CD4-positive, alpha-beta T cell treated with Interleukin-1 beta for 1 hour (primary cell): ENCODE measurements at places on chromosomes 5 and 9.

- no peak for DNase-seq
Observed at GRCh38 chr5:3258050-3258449, 337.6 kb upstream of the IRX1 start.

DNA sequence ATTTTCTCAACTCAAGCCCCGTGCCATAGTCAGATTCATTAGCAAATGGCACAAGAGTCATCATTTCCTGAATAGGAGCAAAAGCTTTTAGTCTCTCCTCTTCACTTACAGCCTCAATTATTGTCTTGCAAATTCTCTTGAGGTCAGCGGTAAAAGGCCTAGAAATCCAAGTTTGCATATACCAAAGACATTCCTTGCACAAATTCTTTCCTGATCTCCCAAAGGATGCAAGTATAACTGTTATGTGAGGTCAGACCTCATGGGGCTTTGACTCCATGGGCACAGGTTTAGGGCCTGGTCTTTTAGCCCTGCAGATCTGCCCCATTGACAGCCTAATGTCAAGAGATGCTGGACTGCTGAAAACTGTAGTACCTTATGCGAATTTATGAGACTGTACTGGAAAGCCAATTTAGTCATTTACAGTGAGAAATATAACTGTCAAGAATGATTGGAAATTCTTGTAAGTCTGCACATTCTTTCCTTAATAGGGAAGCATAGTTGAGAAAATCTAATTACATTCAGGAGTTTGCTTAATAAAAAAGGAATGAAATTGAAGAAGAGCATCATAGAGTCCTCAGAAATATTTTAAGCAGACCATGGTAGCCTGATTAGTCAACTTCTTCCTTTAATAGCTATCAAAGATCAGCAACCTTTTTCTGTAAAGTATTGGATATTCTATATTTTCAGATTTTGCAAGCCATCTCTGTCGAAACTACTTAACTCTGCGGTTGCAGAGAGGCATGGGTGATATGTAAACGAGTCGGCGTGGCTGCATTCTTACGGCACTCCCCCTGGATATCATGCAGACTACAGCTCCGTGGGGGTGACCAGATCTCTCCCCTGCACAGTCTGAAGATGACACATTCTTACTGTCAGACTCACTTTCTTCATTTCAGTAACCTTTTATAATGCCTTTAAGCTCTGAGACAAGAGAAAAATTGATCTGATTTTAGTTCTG is 45.2 kb downstream of the GCNT4 start:
- no peak for DNase-seq

GRCh38 chr9:2674141-2674824 is 43.0 kb upstream of the KCNV2 start:
- no peak for DNase-seq

DNA sequence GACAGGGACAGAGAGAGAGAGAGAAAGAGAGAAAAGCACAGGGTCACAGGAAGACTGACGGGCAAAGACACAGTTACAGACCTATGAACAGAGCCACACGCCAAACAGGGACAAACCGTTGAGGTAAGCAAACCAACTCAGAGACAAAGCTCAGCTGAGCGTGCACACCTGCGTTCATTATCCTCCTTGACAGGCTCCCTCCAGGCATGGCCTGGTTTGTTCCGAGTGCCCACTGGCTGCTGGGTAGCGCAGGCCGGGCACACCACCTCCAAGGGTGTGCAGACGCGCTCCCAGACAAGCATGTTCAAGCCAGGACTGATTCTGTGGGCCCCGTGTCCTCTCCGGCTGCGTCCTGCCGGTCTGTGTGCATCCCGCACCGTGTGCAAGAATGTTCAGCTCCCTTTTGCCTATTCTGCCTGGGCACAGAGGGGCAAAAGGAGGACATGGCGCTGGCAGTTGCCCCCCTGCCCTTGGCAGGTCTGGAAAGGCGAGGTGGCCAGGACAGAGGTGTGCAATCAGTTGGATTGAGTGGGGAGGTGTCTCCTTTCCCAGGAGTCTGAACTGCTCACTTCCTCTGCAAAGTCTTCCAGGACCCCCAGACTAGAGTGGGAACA is 467 bp upstream of the SMIM32 start:
- DNase-seq, result no peak

- DNase-seq, result no peak
Observed at GRCh38 chr9:78212868-78213267, 23.0 kb upstream of the CEP78 start.

DNA sequence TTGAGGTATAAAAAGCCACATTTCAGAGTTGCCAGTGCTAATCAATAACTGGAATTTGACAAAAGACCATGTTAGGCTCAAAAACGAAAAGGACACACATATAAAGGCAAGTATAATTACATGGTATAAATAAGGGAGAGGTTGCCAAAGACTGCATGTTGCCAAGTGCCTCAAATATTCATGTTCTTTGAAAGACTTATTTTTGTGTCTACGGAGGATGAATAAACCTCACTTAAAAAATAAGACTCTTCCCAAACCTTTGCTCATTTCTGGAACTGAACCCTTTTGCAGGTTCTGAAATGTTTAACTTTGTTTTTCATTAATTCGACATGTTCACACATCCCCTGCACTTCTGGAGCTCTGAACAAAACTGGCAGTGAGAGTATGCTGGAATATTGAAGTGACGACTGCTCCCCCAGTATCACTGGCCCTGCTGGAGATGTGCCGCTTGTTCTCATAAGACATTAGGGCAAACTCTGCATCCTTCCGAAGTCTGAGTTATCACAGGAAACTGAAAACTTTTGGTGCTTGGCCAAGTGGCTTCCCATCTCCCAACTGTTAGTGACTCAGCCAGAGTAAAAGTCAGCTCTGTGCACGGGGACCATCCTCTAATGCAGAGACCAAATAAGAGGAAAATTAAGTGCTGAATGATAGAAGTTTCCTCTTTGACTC is 336.8 kb downstream of the GLIS3 start:
- DNase-seq, result no peak

DNA sequence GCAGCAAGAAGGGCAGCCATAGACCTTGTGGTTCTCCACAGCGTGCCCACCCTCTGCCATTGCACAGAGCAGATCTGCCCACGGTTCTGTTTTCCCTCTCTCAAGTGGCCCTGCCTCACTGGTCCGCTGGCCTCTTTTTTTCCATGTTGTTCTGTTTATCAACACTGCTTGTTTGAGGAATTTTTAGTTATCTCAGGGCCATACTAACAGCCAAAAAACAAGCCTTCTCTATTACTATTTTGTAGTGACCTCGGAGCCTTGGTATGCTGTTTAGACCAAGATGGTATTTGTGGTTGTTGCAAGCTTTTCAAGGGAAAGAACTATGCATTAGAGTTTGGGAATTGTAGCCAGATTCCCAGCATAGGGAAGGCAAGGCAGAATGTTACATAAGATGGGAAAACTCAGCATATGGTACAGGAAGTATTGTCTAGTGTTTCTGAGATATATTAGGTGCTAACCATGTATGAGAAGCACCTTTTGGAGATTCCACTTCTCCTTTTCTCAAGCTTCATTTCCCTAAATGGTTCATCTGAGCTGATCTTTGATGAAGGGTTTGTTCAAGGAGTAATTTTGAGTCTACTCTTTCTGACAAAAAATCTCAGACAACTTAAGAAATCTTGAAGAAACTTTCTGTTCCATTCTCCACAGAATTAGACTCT is 54.3 kb downstream of the NUP214 start:
- DNase-seq, result no peak

DNA sequence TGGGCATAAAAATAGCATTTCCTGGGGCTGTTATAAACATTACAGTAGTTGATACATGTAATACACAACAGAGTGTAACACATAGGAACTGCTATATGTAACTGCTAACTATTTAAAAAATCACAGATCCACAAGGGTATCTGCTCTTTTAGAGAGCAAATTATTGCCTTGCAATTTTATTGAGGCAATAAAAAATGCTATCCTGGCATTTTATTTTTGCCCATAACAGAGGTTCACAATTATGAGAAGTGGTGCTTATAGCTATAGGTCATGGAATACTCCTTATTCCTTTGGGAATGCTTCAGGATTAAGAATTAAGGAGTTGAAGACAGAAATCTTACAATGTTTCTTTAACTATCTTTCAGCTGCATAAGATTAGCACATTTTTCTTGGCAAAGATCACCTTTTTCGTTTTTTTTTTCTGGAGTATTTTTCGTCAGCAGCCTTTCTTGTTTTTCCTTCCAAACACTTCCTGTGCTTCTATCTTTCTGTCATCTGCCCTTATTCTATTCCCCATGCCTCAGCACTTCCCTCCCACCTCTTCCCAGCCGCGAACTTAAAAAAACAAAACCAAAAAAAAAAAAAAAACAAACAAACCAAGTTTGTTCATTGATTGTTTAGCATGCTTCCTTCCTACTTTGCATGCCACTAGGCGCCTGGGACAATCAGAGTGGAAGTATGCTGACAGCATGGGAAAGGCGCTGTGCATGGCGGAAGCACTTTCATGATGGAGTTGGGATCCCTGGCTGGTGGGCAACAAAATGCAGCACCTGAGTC is 264.2 kb downstream of the MAST4 start:
- DNase-seq, result no peak

DNA sequence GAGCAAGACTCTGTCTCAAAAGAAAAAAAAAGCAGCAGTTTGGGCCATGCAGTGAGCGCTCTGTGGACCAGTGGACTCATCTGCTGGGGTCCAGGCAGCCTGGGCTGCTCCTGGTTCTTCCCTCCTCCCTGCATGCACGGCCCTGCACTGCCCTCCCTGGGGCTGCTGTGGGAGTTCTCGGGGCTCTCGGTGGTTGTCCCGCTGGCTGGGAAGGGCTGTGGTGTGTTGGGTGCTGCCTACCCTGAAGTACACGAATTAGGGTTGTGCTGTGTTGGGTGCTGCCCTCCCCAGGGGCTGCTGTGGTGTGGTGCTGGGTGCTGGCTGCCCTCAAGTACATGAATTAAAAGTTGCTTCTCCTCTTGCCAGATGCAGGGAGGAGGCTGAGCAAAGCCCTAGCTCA is 18.3 kb upstream of the CLPTM1L start:
- no peak for DNase-seq

DNA sequence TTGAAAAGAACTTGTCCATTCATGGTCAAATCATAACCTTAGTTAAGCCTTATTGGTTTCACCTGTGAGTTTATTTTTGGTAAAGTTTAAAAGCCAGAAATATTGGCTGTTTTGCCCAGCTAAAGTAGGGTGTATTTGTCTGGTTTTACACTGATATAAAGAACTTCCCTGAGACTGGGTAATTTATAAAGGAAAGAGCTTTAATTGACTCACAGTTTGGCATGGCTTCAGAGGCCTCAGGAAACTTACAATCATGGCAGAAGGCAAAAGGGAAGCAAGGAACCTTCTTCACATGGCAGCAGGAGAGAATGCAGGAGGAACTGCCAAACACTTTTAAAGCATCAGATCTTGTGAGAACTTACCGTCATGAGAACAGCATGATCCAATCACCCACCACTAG is 55.3 kb downstream of the JAKMIP2 start:
- DNase-seq, result no peak

GRCh38 chr5:116892993-116893392 is 318.4 kb upstream of the SEMA6A start:
- DNase-seq, result no peak
